Amniotic epithelial cell (primary cell): ENCODE measurements at places on chromosomes 16 and 17.
A peak's percentile ranks its signal among the peaks of the same experiment; 100 is the strongest.

- DNase-seq, result peak; percentile 66
Measured at GRCh38 chr16:56357241-56357764, 68.0 kb downstream of the AMFR start.

DNA sequence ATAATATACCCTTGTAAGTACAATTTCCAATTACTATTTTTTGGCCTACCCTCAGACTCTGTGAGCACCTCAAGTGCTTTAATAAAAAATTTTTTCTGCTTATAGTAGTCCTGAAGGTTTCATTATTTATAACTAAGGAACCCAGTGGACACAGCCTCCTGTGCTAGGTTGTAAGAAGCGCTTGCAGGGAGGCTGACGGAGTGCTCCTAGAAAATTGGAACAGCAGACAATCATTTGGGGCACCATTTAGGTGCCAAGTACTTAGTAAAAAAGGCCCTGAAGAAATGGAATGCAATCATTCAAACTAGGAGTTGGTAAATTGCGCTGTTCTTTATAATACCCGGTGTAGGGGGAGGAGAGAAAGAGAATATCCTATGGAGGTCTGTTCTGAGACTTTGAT is 19.8 kb downstream of the CA10 start:
- DNase-seq, result no peak

DNA sequence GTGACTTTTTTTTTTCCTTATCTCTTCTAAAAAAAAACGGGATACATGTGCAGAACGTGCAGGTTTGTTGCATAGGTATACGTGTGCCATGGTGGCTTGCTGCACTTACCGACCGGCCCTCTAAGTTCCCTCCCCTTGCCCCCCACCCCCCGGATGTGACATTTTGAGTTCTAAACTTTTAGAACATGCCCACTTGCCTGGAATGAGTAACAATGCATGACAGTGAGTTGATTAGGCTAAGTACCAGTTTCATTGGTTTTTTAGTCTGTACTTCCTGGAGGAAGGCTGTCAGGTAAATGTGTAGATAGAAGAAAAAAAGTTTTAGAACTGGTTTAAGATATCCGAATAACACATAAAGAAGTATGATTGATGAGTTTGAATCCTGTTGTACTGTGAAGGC is 4.0 kb downstream of the BPTF start:
- no peak for DNase-seq

DNA sequence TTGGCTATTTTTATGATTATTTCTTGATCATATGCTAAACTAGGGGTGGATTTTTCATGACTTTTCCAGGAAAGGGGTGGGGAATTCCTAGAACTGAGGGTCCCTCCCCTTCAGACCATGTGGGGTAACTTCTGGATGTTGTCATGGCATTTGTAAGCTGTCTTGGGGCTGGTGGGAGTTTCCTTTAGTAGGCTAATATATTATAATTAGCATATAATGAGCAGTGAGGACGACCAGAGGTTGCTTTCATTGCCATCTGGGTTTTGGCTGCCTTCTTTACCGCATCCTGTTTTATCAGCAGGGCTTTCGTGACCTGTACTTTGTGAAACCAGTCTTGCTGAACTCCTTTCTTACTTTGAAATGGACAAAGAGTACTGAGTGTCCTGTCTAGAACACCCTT is 40.4 kb upstream of the ABCA5 start:
- peak; percentile 2 for DNase-seq

- DNase-seq, result peak; percentile 76
Measured at GRCh38 chr16:4015275-4016004, 100.8 kb downstream of the ADCY9 start.

GRCh38 chr17:2876467-2876866 is 80.2 kb downstream of the RAP1GAP2 start:
- DNase-seq, result no peak

- no peak for DNase-seq
Measured at GRCh38 chr16:28098171-28098958, 34.9 kb upstream of the GSG1L start.

- no peak for DNase-seq
Measured at GRCh38 chr16:77680496-77680895, 41.8 kb upstream of the NUDT7 start.

GRCh38 chr17:537133-537532 is 177.5 kb downstream of the VPS53 start:
- no peak for DNase-seq

GRCh38 chr16:71542377-71542776 is 16.2 kb downstream of the CHST4 start:
- peak; percentile 28 for DNase-seq

GRCh38 chr16:29959293-29959692 is 2.6 kb upstream of the TMEM219 start:
- no peak for DNase-seq

DNA sequence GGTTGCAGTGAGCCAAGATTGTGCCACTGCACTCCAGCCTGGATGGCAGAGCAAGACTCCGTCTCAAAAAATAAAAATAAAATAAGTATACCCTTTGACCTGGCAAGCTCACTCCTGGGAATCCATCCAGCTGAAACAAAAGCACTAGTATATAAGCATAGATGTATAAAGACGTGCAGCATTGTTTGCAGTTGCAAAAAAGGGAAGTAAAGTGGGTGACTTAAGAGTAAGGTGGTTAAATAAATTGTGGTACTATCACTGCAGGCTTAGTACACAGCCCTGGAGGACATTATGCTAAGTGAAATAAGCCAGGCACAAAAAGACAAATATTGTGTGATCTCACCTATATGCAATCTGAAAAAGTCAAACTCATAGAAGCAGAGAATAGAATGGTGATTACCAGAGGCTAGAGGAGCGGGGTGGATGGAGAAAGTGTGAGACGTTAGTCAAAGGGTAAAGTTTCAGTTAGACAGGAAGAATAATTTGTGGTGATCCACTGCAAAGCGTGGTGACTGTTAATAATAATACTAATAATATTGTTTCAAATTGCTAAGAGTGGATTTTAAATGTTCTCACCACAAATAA is 113.0 kb downstream of the MYO1D start:
- DNase-seq, result no peak

- DNase-seq, result no peak
Measured at GRCh38 chr16:57413733-57414132, 9.2 kb downstream of the CCL17 start.

DNA sequence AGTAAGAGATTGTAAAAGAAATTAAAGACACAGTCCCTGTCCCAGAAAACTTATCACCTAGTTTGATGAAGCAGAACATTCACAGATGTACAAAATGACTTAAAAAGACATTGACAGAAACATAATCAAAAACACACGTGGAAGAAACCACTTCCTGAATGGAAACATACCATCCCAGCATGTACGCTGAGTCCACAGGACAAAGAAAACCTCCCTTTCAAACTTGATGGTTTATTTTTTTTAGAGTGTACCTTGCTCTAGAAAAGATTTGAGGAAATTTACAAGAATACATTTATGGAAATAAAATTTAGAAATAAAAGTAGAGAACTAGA is 140.9 kb downstream of the PMP22 start:
- DNase-seq, result no peak

- no peak for DNase-seq
Measured at GRCh38 chr16:70630960-70631745, 15.2 kb upstream of the IL34 start.

DNA sequence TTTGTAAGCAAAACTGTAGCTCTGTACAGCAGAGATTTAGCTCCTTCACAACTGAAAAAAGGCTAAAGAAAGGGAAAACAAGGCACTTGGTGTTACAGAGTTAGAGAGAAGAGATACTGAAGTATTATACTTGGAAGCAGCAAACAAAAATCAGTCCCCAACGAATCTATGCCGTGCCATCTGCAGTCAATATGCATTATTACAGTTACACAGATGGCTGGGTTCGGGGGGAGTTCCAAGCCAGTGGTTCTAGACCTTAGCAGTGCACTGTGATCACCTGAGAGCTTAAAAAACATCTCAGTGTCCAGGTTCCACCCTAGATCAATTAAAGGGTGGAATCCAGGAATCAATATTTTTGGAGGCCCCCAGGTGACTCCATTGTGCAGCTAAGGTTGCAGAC is 489.9 kb downstream of the SHISA9 start:
- DNase-seq, result no peak

GRCh38 chr16:56203052-56203451 is 11.8 kb downstream of the GNAO1 start:
- DNase-seq, result no peak

- DNase-seq, result no peak
Measured at GRCh38 chr16:61165797-61166196, 870.4 kb downstream of the CDH8 start.

- no peak for DNase-seq
Measured at GRCh38 chr17:43349142-43349541, 49.7 kb upstream of the ARL4D start.

- DNase-seq, result no peak
Measured at GRCh38 chr16:29814592-29814991, 1.4 kb upstream of the PAGR1 start.

DNA sequence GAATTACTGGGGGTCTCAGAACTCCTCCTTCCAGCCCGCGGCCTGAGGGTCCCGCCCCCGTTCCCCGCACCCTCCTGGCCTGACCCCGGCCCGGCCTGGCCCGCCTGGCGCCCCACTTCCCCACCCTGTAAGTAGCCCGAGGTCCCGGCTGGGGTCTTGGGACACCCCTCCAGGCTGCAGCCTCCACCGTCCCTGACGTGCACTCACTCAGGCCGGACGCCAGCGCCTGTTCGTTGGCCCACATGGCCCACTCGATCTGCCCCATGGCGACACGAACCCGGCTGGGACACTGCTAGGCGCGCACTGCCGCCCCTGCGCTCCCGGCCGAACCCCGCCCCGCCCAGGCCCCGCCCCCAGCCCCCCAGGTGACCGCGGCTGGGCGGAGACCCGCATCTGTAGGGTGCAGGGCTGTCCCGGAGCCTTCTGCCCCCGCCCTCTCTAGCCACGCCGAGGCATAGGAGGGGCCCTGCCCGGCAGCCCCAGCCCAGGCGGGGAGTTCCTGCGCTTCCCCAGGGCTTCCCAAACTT is at the start of gene CYBA:
TSS of gene CYBA (minus strand) at position 305 of the 527 bp plus-strand sequence. CDS start at position 265, 40 bp downstream.
- DNase-seq, result peak; percentile 32

- DNase-seq, result no peak
Measured at GRCh38 chr16:77636615-77637014, 85.7 kb upstream of the NUDT7 start.

GRCh38 chr16:21277927-21278706 is at the start of gene CRYM:
CRYM (minus strand) TSS chr16:21278290; CDS start chr16:21278251, 39 bp downstream.
- DNase-seq, result no peak

DNA sequence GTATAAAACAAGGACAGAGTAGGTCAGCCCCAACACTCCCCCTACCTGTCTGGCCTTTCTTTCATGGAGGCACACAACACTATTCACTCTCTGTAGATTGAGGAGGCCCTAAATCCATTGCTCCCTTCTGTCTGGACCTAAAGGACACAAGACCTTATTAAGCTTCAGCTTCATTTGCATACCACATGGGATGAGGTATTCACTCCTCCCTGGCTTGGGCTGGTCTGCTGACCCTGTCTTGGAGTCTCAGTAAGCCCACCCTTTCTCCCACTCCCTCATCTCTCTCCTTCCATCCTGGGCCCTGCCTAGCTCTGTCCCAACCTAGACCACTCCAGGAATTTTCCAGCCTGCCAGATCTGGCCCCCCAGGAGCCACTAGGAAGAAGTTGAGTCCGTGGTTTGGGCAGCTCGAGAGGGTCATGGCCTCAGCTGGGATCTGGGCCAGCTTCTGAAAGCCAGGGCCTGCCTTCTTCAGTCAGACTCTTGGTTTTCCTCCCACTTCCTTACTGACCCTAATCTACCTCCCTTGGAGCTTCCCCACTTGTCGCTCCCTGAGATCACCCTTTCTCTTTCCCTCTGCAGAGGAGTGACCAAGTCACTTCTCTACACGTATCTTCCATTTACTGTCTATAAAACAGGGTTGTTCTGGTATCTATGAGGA is 6.5 kb upstream of the LLGL1 start:
- DNase-seq, result peak; percentile 81

DNA sequence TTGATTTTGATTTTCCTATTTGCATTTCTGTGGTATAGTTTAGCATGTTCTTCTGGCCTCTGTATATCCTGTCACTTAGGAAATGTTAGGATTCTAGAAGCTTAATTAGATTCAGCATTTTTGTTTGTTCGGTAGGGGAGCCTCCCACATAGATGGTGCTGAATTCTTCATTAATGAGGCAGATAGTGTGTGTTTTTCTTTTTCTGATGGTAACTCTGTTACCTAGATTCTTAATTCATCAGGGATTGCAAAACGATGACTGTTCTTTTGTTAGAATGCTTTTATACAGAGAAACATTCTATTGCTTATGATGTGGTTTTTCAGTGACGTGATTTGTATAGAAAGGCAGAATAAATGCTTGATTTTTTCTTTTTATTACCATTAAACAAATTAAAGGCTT is 19.0 kb downstream of the BANP start:
- peak; percentile 82 for DNase-seq

DNA sequence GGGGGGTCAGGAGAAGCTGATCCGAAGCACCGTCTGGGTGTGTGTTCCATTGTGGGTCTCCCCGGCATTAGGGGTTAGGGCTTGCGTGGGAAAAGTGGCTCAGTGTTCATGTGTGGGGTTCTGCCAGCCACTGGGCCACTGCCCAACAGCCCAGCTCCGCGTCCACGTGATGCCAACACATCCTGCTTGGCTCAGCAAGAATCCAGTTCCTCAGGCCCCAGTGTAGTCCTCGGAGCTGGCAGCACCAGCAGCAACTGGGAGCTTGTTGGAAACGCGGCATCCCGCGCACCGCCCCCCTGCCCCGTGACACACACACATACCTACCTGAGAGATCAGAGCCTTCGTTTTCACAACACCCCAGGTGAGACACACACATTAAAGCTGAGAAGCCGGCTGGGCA is 18.9 kb downstream of the LGALS9 start:
- DNase-seq, result no peak

DNA sequence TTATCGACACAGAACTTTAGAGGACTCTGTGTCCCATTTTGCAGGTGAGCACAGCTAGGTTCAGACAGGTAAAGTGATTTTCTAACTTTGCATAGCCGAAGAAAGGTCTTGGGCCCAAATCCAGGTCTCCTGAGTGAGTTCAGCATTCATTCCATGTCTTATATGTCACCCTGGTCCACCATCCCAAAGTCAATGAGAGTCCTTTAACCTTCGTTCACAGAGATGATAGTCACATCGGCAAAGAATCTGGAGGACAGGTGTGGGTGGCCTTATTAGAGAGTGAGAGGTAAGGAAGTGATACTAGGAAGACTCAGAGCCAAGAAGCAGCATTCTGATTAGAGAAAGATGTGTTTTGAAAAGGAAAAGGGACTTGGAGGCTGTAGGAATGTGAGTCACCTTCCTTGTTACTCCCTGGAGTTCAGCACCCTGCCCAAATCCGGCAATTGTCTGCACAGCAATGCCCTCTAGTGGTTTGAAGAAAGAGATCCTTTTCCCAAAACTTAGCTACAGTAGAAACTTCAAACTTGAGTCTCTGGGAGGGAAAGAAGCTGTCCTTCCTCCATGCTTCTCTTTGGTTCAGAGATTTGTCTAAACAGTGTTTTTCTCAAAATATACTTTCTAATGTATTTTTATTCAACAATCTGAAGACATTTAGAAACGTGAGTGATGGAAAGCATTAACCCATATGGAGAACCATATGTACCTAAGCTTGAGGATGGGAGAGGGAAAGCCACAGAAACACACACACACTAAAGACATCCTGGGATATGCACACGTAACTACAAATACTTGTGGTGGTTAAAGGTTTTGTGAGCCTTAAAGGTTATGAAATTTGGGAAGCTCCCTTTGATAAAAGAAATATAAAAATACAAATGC is 96.4 kb upstream of the SHISA6 start:
- no peak for DNase-seq
